ENCODE measurements at places on chromosomes 13 and 19.

DNA sequence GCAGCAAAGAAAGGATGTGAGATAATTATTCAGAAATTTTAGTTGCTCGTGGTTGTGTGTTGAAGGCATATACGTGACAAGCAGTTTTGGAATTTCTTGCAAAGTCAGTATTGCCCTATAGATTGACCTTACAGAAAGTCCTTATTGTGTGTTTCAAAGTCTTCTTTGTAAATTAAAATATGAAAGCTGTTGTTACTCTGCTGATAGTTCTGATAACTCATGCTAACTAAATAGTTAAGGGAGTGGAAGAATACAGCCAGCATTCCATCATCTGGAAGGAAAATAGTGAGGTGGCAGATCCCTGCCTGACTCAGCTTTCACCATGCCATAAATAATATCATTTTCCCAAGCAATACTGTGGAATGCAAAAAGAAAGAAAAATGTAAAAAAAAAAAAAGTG, 27.2 kb downstream of the WASF3 start:
- DNase-seq: no peak

DNA sequence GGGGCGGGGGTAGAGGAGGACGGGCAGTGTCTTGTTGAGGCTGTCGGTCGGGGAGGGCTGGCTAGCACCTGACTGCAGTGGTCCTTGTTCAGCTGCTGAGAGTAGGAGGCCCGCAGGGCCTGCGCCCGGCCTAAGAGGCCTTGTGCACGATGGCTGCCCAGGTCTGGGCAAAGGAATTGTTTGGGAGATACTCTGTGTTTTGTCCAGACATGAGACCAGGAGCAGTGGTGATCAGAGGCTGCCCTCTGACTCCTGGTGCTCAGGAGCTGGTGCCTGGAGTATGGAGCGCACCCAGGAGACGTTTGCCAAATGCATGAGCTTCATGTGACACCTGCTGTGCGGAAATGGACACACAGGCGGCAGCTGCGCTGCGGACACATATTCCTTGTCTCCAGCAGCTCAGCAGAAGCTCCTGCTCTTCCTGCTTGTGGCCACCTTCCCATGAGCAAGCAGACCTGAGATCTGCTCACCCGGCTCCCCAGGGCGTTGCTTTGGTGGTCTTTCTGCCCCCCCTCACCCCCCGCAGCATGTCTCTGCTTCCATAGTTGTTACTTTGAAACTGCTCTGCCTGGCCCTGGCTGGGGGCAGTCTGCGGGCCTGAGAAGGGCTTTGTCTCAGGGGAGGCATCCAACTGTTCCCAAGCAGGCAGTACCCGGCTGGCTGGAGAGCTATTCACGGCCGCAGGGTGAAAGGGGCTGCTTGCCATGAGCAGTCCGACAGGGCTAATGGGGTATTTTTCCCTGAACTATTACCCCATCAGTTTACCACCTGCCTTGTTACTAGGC, 163.9 kb downstream of the TEX29 start:
- DNase-seq: no peak

GRCh38 chr13:49733181-49733951, 42.1 kb upstream of the EBPL start:
- no peak for DNase-seq

GRCh38 chr19:42086188-42086736, 10.3 kb downstream of the ZNF574 start:
- no peak for DNase-seq

- no peak for DNase-seq
Measured at GRCh38 chr19:18020212-18021085, 12.5 kb downstream of the ARRDC2 start.

DNA sequence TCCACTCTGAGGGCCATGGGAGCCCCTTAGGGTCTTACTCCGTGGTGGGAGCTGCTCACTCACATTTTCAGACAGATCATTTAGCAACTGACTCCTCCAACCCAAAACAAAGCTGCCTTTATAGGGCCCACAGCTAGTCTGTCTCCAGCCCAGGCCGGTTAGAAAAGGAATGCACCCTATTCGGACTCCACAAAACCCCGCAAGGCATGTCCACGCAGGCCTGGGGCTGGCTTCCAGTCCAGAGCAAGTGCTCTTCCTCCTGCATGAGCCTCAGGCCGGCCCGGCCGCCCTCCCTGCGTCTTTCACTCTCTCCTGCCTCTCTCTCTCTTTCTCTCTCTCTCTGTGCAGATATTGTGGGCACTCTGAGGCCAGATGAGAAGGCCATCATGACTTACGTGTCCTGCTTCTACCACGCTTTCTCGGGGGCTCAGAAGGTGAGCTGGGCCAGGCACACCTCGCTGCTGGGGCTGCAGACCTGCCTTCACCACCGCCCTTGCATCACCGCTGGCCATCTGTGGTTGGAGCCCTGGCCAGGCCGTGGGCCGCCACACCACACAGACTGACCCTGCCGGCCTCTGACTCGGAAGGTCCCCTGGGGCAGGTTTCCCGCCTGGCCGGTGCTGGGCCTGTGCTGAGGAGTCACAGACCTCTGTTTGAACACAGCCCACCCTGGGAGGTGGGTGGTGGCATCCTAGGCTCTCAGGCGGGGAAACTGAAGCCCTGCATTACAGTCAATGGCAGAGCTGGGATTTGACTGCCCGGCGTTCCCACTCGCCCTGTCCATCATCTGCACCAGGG, 33.1 kb downstream of the CAPN12 start:
- no peak for DNase-seq

DNA sequence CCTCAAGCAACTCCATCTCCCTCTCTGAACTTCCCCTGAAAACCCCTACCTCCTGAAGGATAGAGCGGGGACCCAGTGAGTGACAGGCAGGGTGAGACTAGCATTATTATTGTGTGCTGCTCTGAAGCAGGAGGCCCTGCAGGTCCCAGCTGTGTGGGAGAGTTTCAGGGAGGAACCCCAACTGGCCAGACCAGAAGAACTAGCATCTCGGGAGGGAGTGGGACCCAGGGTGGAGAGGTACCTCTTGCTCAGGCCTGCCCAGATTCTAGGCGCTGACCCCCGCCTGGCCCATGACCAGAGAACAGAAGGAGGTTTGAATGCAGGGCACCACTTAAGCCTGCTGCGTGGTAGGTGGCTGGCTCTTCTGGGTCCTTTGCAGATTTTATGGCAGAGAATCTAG, 5.7 kb upstream of the LYPD3 start:
- DNase-seq: no peak

- no peak for DNase-seq
Measured at GRCh38 chr13:58004751-58005150, 373.2 kb downstream of the PCDH17 start.

GRCh38 chr13:30676672-30677071, 58.7 kb upstream of the ALOX5AP start:
- DNase-seq: no peak

GRCh38 chr13:93984052-93984451, 495.4 kb downstream of the DCT start:
- DNase-seq: no peak

GRCh38 chr13:46556418-46556779, 3.4 kb downstream of the LRCH1 start:
- no peak for DNase-seq

GRCh38 chr19:12847159-12848139, 9.1 kb downstream of the MAST1 start:
- peak; percentile 89 for DNase-seq

DNA sequence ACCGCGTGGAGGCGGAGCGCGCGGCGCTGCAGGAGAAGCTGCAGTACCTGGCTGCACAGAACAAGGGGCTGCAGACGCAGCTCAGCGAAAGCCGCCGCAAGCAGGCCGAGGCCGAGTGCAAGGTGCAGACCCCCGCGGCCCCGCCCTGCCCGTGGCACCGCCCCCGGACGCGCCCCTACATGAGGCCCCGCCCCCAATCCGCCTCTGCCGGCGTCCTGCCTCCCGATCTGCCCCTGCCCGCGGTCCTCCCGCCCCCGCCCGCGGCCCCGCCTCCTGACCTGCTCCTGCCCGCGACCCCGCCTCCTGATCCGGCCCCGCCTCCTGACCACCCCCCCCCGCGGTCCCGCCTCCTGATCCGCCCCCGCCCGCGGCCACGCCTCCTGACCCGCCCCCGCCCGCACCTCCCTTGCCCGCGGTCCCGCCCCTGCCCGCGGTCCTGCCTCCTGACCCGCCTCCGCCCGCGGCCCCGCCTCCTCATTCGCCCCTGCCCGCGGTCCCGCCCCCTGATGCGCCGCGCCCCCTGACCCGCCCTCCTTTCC, 11.7 kb downstream of the PRR36 start:
- peak; percentile 55 for DNase-seq

- DNase-seq: no peak
Measured at GRCh38 chr19:33740811-33741396, 55.8 kb upstream of the KCTD15 start.

- no peak for DNase-seq
Measured at GRCh38 chr13:57815600-57815999, 184.1 kb downstream of the PCDH17 start.

- DNase-seq: no peak
Measured at GRCh38 chr19:17555929-17556813, 722 bp downstream of the COLGALT1 start.

DNA sequence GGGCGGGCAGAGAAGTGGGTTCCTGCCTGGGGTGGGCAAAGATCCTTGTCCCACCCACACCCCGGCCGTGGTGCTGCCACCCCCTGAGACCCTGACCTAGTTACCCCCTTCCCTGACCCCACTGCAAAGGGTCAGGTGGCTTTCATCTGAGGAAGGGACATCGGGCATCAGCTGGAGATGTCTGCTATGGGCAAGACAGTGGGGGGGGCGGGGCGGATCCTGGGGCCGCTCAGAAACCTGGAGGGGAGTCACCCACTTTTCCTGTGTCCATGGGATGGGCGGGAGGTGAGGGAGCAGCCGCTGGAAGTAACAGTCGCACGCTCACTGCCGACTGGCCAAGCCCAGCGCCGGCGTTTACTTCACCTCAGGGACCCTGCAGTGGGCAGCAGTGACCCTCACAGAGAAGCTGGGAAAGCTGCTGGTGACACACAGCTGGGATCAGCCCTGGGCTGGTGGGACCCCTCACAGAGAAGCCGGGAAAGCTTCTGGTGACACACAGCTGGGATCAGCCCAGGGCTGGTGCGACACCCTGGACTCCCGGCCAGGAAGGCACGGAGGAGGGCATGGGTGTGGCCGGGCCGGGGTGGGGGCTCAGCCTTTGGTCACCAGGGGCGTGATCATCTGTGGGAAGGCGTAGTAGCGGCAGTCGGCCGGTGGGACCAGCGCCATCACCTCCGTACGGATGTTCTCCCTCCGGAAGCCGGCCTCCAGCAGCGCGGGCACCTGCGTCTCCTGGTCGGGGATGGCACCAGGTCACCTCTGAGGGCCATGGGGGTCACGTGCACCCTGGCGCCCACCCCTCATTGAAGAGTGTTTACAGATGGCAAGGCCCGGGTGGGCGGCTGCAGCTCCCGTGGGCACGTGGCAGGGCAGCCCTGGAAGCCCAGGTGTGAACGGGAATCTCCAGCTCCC, 4.3 kb downstream of the GAMT start:
- DNase-seq: no peak

- no peak for DNase-seq
Measured at GRCh38 chr13:65149687-65150086, 2080.4 kb downstream of the PCDH9 start.

DNA sequence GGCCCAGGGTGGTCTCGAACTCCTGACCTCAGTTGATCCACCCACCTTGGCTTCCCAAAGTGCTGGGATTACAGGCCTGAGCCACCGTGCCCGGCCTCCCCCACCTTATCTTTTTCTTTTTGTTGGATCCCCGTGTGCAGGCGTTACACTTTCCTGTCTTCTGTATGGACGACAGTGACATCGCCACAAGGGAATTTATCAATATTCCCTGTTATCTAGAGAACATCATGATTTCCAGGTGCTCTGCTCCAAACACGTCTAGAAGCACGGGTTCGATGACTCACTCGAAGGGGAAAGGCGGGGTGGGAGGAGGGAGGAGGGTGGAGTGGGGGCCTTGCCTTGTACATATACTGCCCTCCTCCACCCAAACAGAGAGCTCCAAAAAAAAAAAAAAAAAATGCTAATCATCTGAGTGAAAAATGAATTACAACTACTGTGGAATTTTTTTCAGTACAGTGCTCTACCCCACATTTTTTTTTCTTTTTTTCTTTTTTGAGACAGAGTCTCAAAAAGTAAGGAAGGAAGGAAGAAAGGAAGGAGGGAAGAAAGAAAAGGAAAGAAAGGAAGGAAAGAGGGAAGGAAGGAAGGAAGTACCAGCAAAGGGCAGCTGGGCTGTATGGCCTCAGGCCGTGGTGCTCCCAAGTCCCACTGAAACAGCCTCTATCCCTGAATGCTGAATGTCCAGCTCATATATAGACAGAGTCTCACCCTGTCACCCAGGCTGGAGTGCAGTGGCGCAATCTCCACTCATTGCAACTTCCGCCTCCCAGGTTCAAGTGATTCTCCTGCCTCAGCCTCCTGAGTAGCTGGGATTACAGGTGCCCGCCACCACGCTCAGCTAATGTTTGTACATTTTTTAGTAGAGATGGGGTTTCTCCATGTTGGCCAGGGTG, 36.8 kb downstream of the INSR start:
- no peak for DNase-seq

GRCh38 chr19:2214251-2214650, 21.9 kb downstream of the PLEKHJ1 start:
- no peak for DNase-seq

- DNase-seq: no peak
Measured at GRCh38 chr13:31377946-31378345, 178.2 kb downstream of the B3GLCT start.

DNA sequence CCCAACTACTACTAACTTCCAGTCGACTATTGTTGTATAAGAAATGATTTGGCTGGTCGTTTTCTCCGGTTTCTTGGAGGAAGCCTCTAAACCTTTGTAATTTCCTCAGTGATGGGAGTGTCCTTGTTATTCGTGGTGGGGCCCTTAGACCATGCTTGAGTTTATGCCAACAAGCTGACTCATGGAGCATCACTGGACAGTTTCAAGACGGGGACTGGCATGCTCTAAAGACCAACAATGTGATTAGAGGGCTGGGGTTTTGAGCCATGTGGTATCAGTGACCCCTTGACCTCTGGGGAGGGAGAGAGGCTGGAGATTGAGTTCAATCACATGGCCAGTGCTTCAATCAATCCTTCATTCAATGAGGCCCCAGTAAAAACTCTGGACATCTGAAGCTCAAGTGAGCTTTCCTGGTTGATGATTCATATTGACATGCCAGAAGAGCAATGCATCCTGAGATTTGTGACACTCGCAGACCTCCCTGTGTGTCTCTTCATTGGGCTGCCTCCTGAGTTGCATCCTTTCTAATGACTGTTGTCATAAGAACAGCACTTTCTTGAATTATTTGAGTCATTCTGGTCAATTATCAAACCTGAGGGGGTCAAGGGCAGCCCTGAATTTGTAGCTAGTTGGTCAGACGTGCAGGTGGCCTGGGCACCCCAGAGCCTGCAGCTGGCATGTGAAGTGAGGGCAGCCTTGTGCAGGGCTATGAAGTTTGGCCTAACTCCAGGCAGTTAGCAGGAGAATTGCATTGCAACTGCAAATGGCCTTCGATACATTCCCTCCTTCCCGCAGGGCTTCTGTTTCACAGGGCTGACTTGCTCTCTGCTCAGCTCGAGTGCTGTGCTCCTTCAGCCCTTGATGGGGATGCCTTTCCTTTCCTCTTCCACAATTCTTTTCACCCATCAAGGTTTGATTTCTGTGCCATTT, 246.5 kb downstream of the FGF9 start:
- DNase-seq: no peak

GRCh38 chr13:49295244-49295643, 47.5 kb downstream of the CDADC1 start:
- DNase-seq: no peak

Data from activated CD4-positive, CD25-positive, alpha-beta regulatory T cell (primary cell).